A172 (cell line): ENCODE measurements at places on chromosomes 7 and 10. TPM values are rescaled to one million over a fixed set of nuclear protein-coding genes. Genes with fewer than 3 reads are reported as not detected.
A peak's percentile ranks its signal among the peaks of the same experiment; 100 is the strongest.

DNA sequence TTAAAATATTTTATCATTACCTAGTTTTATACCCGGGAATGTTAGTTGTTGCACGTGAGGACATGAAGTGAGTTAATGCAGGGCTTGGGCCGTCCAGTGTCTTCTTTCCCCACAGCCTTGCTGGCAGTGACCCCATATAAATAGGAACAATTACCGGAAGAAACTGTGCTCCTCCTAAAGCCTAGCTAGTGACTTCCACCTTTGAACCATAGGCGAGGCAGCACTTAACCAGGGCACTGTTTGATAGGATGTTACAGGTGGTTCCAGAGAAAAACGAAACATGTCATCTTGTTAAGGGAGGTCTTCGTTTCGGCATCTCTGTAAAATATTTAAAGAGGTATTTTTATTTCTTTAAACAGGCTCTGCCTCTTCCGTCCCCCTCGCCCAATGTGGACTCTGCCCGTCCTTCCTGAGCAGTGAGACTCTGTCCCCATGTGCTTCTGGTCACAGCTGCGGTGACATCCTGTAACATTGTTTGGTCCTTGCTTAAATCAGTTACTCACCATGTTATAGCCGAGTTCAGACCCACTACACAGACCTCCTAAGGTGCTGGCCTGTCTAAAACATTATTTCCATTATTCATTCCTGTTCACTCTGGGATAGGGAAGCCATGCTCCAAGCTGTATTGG is 145.6 kb downstream of the MGMT start:
- DNase-seq: no peak

GRCh38 chr10:132928261-132928660 is 14.1 kb downstream of the CFAP46 start:
- DNase-seq: no peak

DNA sequence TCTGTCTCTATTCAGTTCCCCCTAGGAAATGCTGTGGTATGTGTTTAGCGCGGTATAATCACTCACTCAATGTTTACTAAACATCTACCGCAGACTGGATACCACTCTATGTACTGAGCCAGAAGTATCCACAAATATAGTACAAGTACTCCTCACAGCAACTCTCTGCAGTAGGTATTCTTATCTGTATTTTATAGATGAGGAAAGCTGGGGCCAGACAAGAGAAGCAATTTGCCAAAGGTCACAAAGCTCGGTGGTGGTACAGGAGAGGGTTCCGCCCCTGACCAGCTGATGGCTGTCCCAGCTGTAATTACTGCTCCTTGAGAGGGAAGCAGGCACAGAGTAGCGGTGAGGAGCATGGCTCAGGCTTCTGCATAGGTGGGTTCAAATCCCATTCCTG is 184.1 kb downstream of the DOCK4 start:
- no peak for DNase-seq

DNA sequence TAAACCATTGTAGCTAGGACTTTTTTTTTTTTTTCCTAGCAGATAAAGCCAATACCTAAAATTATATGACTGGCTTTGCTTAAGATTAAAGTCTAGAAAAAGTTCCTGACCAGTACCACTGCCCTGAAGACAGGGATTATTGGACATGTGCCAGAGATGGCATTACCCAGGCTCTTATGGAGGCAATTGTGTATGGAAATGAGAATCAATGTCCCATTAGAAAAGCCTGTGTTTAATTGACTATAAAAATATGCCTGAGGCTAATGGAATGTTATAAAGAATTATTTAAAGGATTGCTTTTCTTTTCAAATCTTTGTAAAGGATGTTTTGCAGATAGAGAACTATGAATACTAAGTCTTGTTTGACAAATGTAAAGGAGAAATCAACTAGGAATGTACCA is 196.7 kb downstream of the ANK3 start:
- DNase-seq: no peak

DNA sequence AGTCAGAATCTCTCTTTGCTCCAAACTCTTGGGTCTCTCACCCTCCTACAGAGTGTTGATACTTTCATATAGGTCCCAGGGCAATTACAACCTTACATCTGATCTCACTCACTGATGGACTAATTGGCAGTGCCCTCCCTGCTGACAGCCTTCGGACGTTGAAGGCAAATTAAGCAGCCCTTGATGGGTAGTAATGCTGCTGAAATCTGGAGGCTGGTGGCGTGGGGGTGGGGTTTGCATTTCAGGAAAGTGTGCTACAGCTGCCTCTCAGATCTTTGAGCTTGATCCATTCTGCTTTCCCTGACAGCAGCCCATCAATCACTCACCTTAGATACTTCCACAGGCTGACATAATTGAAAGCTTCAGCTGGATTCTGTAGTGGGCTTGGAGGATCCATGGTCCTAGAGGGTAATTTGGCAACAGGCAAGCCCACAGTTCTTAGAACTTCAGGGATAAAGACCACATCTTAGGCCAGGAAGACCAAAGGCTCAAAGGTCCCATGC is 349.1 kb upstream of the PODXL start:
- no peak for DNase-seq

DNA sequence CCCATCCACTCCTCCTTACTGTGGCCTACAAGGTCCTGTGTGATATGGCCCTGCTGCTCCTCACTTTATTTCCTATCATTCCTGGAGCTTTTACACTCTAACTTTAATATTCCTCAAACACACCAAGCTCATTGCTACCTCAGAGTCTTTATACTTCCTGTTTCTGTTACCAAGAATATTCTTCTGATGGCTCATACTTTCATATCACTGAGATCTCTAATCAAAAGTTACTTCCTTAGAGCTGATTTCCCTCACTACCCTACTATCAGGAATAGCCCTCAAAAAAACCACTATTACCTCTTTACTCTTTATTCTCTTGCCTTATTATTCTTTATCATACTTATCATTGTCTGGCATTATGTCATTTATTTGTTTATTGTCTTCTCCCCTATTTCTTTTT is 5.8 kb upstream of the PPP3CB start:
- peak; percentile 39 for DNase-seq

- no peak for DNase-seq
Measured at GRCh38 chr10:18293536-18294510, 153.6 kb downstream of the CACNB2 start.

MMP21 gene
- not detected in 2 replicates for total RNA-seq
